ENCODE measurements at places on chromosomes 16 and 17. TPM values are rescaled to one million over a fixed set of nuclear protein-coding genes. Genes with fewer than 3 reads are reported as not detected.

Gene MMP25
- 1.9 TPM for total RNA-seq

Gene KRT33A
- not detected for total RNA-seq

Gene DDX5
- total RNA-seq: 855 TPM

Gene BANP
- total RNA-seq: 29.5 TPM

Gene ABCA6
- total RNA-seq: 0.16 TPM

Gene PITPNC1
- total RNA-seq: 45.1 TPM

Gene MT1A
- 0.71 TPM for total RNA-seq

Gene ZNF385C
- total RNA-seq: not detected

Gene RETREG3
- 40.3 TPM for total RNA-seq

Gene SLC12A3
- not detected for total RNA-seq

GRCh38 chr16:2460391-2460713, 443 bp downstream of the TEDC2 start:
- peak overlapping the region; percentile 47 for H3K27ac ChIP-seq
- no peaks in the 10 kb centered on the region for H3K27me3 ChIP-seq
- DNase-seq: no peak
- H3K4me3 ChIP-seq: peak overlapping the region; percentile 83
- peaks cover 11% of the 10 kb centered on the region for H3K4me1 ChIP-seq

DNA sequence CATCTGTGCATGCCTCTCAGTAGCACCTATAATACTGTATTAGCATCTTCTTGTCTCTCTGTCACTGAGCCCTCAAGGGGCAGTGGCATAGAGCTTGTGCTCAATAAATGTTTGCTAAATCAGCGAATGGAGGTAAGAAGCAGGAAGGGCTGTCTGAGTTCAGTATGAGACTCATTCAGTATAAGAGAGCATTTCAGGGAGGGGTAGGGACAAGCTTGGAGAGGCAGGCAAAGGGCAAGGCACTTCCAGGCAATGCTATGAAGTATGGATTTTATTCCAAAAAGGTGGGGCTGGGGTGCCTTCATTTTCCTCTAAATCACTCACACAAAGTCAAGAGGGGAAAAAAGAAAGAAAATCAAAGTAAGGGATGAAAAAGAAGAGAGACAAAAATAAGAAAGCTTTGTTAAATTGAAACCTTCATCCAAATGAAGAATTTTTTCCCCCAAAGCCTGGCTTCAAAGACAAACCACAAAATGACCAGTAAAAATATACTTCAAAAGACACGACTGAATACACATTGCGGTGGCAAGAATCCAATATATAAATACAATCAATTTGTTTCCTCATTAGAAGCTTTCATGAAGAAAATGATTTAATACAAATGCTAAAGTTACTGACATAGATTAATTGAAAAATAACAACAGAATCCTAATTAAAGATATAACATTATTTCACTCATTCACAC, 51.2 kb downstream of the SKAP1 start:
- no peak overlapping the region for H3K27ac ChIP-seq
- H3K4me3 ChIP-seq: no peak overlapping the region
- H3K27me3 ChIP-seq: no peaks in the 10 kb centered on the region
- peaks cover 19% of the 10 kb centered on the region for H3K4me1 ChIP-seq
- peaks cover 17% of the 10 kb centered on the region for H3K36me3 ChIP-seq
- DNase-seq: no peak

DNA sequence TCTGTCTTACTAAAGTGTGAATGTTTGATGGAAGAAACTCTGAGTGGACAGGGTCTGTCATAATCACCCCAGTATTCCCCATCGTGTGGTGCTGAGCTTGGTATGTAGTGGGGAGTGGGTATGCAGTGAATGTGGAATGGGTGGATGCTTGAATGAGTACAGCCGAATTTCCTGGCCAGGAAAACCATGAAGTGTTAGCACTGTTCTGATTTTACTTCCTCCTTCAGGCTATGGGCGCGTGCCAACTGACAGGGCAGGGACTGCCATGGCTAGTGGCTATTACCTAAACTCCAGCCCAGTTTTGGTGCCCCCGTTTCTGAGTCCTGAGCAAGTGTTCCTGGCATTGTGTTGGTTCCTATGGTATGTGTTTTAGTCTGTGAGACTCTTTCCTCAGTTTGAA, 48.6 kb downstream of the PRKCA start:
- H3K4me1 ChIP-seq: peaks cover 43% of the 10 kb centered on the region
- H3K27me3 ChIP-seq: no peaks in the 10 kb centered on the region
- no peak for DNase-seq
- no peaks in the 10 kb centered on the region for H3K36me3 ChIP-seq
- no peak overlapping the region for H3K27ac ChIP-seq

- H3K27me3 ChIP-seq: no peaks in the 10 kb centered on the region
- DNase-seq: peak; percentile 35
- H3K4me3 ChIP-seq: no peak overlapping the region
Observed at GRCh38 chr16:71811261-71811803, 2.7 kb upstream of the AP1G1 start.

DNA sequence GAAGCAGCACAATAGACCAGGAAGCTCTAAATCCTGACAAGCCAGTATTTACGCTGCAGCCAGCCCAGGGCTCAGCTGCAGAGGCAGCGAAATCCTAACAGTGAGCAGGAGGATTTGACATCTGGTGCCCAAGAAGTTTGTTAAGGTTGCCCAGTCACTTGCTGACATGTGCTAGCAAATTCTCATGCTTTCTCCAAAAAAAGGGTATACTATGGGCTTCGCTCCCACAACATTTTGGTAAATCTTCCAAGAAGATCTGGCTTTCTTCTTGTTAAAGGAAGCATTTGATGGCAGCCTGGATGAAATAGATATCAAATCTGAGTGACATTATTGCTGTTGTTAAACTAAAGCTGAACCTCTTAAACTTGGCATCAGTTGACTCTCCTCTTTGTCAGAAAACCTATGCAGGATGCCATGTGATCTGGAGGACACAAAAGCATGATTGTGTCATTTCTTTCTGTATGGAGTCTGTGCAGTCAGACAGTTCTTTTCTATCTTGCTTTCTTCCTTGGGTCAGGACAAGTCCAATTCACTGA, 949.7 kb upstream of the RBFOX1 start:
- no peaks in the 10 kb centered on the region for H3K36me3 ChIP-seq
- no peak overlapping the region for H3K27ac ChIP-seq
- H3K4me3 ChIP-seq: no peak overlapping the region
- H3K4me1 ChIP-seq: no peaks in the 10 kb centered on the region

DNA sequence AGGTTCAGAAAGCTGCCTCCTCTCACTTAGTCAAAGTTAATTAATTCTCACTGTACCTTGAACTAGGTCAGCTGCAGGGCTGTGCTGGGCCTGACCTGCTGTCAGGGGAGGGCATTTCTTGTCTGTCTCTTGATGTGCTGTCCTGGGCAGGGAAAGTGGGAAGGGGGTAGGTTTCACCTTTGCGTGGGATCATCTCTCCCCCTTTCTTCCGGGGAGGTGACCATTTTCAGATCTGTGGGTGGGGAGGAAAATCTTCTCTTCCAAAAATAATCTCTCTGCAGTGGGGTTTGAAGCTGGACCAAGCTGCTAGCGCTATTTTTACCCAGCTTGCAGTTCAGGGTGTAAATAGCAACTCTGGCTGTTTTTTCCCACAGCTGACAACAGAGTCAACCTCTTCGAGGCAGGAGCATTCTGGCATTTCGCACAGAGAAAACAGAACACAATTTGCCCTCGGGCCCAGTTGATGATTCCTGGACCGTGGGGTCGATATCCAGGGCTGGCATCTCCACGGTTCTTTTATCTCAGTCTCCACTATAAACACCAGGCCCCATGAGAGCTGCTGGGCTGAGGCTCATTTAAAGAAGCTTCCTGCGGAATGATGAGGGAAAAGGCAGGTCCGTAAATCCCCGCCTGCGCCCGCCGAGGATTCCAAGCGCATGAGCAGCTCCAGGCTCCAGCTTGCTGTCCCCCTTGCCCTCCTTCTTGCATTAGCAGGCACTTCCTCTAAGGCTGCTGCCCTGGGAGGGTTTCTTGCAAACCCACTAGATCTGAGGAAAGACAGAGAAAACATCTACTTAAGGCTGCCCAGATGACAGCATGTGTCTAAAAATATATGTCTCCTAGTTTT, 93.9 kb downstream of the YPEL2 start:
- no peaks in the 10 kb centered on the region for H3K36me3 ChIP-seq
- no peak overlapping the region for H3K27ac ChIP-seq
- no peak overlapping the region for H3K4me3 ChIP-seq
- DNase-seq: no peak
- no peaks in the 10 kb centered on the region for H3K27me3 ChIP-seq
- no peaks in the 10 kb centered on the region for H3K4me1 ChIP-seq

GRCh38 chr16:77143364-77143763, 47.6 kb upstream of the MON1B start:
- H3K4me3 ChIP-seq: no peak overlapping the region
- no peak overlapping the region for H3K27ac ChIP-seq
- no peak for DNase-seq
- H3K27me3 ChIP-seq: no peaks in the 10 kb centered on the region
- no peaks in the 10 kb centered on the region for H3K4me1 ChIP-seq

DNA sequence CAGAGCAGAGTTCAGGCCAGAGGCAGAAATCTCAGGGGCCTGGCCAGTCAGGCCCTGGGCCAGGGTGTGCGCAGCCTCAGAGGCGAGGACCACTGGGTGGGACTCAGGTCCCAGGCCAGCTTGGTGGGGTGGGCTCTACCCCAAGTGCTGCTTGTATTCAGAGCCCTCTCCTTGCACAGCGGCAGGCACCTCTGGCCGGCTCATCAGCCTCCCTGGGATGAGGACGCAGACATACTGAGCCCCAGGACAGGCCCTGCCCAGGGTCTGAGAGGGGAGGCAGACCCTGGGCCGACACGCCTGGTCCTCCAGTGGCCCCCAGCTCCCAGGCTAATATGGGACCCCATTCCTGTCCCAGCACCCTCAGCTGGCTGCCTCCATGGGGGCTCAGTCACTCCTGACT, 7.6 kb upstream of the IL27 start:
- H3K4me3 ChIP-seq: no peak overlapping the region
- no peak for DNase-seq
- no peaks in the 10 kb centered on the region for H3K4me1 ChIP-seq
- H3K36me3 ChIP-seq: no peaks in the 10 kb centered on the region

DNA sequence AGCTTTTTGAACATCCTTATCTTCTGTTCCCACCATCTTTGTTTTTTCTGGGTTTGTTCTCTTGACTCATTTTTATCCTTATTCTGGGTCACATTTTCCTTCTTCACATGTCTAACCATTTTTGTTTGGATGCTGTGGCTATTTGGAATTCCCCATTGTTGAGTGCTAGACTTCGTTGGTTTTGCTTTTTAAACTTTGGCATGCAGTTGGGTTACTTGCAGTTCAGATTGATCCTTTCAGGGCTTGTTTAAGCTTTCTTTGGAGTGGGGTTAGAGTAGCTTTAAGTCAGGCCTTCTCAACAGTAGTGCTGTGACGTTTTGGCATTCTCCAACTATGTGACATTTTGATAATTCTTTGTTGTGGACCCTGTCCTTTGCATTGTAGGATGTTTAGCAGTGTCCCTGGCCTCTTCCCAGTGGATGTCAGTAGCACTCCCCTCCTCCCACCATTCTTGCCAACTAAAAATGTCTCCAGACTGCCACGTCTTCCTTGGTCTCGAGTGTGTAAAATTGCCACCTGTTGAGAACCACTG, 21.1 kb downstream of the PRMT7 start:
- no peak overlapping the region for H3K27ac ChIP-seq
- no peaks in the 10 kb centered on the region for H3K27me3 ChIP-seq
- H3K4me1 ChIP-seq: peaks cover 12% of the 10 kb centered on the region
- H3K36me3 ChIP-seq: peaks cover 3% of the 10 kb centered on the region

- no peak overlapping the region for H3K4me3 ChIP-seq
- peaks cover 11% of the 10 kb centered on the region for H3K4me1 ChIP-seq
- no peaks in the 10 kb centered on the region for H3K36me3 ChIP-seq
Observed at GRCh38 chr17:68378268-68379176, 78.8 kb downstream of the WIPI1 start.

- H3K4me1 ChIP-seq: peaks cover 86% of the 10 kb centered on the region
- H3K4me3 ChIP-seq: peak overlapping the region; percentile 60
- peak overlapping the region; percentile 66 for H3K27ac ChIP-seq
- H3K27me3 ChIP-seq: no peaks in the 10 kb centered on the region
- H3K36me3 ChIP-seq: peaks cover 17% of the 10 kb centered on the region
Observed at GRCh38 chr17:38897671-38898290, 27.6 kb upstream of the LASP1NB start.

DNA sequence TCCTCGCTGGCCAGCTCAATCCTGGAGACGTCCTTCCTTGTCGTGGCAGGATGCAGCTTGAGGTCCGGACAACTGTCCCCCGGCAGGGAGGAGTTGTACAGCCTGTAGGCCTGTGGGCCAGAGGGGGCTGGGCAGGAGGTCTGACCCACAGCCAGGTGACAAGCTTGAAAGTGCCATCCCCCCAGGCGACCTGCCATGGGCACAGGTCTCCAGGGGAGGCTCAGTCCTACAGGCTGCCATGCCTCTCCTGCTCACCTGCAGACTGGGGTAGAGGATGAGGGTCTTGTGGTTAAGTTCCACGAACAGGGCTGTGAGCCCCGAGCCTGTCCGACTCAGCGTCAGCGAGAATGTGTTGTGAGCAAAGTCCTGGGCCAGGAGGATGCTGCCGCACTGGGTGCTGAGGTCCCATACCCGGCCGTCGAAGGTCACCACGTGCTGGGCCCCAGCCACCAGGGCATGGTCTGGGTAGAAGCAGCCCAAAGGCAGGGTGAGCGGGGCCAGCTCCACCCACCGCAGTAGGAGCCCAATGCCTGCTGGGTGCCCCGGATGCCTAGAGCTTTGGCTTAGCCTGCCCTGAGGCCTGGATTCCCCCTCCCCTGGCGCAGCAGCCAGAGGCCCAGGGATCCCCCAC, 39.8 kb downstream of the RMI2 start:
- no peaks in the 10 kb centered on the region for H3K36me3 ChIP-seq
- DNase-seq: no peak
- H3K27ac ChIP-seq: no peak overlapping the region

DNA sequence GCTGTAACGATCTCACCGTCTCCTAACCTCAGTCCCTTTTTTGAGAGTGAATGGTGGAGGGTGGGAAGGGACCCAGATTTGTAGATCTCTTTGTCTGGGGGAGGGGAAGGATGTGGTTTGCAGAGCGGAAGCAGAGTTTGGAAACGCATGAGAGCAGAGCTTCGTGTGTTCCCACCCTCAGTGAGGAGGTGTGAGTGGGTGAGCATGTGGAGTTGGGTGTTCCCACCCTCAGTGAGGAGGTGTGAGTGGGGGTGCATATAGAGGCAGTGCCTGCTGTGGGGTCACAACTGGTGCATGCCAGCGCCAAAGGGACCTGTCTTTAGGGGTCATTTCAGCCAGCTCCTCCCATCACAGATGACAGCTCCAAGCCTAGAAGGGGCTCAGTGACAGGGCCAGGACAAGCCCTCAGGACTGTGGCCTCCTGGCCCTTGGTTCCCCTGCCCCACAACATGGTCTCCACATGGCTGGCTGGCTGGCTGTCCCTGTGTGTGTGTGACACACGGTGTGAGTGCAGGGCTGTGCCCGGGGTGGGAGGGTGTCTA, 1.8 kb upstream of the CISD3 start:
- H3K4me3 ChIP-seq: peak overlapping the region; percentile 60
- no peaks in the 10 kb centered on the region for H3K36me3 ChIP-seq
- no peaks in the 10 kb centered on the region for H3K27me3 ChIP-seq
- peaks cover 62% of the 10 kb centered on the region for H3K4me1 ChIP-seq
- peak; percentile 86 for DNase-seq
- peak overlapping the region; percentile 44 for H3K27ac ChIP-seq
